ENCODE measurements at places on chromosomes 16 and 17.

DNA sequence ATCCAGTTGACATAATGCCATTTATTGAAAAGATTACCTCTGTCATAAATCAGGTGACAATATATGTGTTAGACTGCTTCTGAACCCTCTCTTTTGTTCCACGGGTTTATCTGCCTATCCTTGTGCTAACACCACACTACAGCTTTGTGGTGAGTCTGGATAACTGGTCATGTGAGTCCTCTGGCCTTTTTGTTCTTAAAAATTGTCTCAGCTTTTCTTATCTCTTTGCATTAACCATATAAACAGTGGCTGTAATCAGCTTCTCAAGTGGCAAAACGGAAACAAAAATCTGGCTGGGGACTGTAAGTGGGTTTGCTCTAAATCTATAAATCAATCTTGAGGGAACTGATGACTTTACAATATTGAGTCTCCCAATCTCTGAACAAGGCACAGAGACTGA, 44.6 kb downstream of the STX8 start:
- no peak for DNase-seq

GRCh38 chr16:47876511-47876910, 279.3 kb downstream of the ABCC12 start:
- DNase-seq = no peak

GRCh38 chr17:78474614-78475146, 96.2 kb downstream of the PGS1 start:
- no peak for DNase-seq

GRCh38 chr17:64657610-64658125, 4.4 kb downstream of the SMURF2 start:
- no peak for DNase-seq

GRCh38 chr17:76123191-76123499, 17.9 kb downstream of the FOXJ1 start:
- no peak for DNase-seq

GRCh38 chr17:78258323-78259191, 27.1 kb downstream of the TMEM235 start:
- no peak for DNase-seq

DNA sequence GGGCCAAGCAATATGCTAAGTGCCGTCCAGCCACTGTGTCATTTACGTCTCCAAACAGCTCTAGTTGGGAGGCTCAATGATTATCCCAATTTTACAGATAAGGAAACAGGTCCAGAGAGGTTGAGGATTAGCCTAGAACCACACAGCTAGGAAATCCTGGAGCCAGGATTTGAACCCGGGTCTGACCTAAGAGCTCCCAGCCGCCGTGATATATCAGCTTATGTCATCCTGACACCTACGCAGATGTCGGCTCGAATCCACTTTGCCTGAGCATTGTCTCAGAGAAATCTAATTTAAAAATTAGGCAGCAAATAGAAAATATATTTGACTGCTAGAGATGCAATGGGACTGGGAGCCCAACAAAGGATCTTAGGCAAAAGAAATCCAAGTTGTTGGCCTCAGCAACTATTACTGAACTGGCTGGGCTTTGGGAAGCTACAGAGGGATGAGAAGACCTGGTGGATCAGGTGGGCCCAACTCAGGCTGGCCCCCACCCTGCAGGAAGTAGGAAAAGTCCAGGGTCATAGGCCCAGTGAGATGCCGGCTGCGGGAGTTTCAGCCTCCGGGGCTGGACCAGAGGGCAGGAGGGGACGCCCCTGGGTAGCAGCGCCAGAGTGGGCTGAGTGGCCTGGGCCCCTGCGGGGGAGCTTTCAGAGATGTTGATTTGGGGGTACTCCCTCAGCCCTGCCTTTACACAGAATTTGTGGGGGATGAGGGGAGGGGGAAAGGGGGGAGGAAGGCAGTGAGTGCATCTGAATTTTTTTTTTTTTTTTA, 35.1 kb upstream of the IL21R start:
- no peak for DNase-seq

GRCh38 chr17:66952031-66952524, 12.4 kb upstream of the CACNG4 start:
- DNase-seq = no peak

DNA sequence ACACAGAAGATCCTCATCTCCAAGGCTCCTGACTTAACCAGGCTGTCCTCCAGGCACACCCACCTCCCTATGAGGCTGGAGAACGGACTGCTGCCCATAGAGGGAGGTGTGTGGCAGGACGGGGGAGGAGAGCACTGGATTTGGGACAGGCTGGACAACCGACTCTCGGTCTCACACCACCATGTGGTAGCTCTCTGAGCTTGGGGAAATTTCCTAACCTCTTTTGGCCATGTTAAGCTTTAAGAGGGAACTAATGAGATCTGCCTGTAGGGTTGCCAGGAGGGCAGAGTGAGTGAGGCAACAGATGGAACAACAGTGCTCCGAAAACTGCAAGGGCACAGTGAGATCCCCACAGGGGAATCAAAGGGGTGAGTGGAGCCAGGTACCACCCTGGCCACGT, 32.7 kb downstream of the RHBDL3 start:
- peak; percentile 16 for DNase-seq

DNA sequence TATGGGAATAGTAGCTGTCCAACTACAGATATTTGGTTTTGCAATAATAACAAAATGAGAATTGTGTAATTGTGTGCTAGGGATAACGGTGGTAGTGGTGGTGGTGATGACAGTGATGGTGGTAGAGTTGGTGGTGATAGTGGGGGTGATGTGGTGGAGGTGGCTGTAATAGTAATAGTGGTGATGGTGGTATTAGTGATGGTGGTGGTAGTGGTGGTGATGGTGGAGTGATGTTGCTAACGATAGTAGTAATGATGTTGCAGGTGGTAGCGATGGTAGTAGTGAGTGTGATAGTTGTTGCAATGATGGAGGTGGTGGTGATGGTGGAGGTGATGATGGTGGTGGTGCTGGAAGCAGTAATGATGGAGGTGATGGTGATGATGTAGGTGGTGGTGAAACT, 94.4 kb downstream of the HS3ST3B1 start:
- no peak for DNase-seq
